ENCODE measurements at places on chromosomes 7 and 10.

DNA sequence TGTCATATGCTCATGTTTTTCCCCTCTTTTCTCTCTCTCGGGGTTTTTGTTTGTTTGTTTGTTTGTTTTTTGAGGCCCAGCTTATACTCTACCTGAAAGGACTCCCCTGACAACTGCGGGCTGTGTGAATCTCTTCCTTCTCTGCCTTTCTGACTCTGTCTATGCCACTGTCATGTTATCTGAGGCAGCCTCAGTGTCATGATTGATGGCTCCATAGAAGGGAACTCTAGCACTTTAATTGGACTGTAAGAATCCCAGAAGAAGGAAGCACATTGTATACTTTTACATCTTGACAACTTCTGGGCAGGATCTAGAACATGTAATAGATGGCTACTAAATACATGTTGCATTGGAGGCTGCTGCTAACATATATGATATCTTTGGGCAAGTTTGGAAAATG lies 25.4 kb downstream of the AKR1B15 start:
- no peak for DNase-seq

DNA sequence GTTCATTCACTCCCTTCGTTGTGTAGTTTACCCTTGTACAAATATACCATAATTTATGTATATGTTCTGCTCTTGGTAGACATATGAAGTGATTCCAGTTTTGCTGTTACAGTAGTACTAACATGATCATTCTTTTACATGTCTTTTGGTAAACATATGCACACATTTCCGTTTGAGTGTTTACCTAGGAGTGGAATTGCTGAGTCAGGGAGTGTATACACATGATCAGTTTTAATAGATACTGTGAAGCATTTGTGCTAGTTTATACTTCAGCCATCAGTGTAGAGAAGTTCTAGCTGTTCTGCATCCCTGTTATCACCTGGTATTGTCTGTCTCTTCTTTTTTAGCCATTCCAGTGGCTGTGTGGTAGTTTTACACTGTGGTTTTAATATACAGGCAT lies 34.5 kb upstream of the CYP26C1 start:
- DNase-seq: no peak

DNA sequence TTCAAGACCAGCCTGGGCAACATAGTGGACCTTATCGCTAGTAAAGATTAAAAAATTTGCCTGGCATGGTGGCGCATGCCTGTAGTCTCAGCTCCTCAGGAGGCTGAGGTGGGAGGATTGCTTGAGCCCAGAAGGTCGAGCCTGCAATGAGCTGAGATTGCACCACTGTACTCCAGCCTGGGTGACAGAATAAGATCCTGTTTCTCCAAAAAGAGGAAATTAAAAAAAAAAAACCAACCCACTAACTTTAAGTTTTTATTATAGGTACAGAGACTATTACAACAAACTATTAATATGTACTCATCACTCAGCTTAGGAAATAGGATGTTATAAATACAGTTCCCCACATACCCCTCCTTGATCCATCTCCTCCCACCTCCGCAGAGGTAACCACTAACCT lies 30.2 kb downstream of the DHTKD1 start:
- no peak for DNase-seq

DNA sequence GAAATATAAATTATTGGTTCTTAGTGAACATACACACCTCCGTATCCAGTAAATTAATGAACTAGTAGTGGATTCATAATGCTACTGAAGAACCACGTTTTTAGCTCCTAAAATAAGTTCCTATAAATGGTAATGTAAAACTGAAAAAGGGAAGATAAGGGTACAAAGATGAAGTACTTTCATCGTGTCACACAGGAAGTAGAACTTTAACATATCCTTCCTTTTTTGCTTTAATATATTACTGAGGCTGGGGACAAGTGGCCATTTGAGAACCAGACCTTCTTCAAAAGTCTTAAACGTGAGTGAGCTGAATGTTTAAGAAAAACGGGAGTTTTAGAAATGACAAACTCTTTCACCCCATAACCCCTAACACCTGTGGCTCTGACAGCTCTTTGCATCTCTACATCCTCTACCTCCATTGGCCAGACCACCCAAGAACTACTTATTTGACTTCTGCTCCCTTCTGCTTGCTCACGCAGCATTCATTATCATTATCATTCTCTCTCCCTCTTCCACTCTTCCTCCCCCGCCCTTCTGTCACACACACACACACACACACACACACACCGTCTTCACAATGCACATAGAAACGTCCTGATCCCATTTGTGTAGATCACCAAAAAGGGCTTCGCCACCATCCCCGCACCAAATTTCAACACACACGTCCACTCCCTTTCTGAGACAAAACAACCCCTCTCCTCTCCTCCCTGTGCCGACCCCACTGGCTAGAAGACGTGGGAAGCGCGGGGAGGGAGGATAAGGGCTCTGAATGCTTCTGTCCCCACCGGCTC lies 677 bp downstream of the SKAP2 start:
- peak; percentile 2 for DNase-seq

DNA sequence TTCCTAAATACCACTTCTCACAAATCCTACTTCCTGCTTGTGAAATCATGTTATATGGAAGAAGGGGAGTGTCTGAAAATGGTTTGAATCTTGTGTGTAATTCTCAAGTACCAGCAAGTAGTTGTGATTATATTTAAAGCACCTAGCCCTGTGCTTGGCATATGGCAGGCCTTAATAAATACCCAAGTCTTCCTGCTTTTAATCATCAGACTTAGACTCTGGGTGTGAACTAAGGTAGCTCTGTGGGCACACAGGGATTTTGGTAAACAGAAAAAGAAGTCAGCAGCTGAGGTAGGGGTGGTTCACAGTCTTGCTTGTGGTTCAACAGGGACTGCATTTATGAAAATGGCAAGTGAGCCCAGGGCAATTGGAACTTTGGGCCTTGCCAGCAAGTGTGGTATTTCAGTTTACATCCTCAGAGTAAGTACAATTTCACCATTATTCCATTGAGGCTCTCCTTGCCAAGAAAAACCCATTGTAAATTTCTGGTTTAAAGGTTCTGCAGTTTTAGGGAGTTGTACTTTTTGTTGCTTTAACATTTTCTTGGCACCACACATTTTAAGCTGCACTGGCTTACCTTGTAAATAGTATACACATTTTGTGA lies 215.5 kb downstream of the AUTS2 start:
- no peak for DNase-seq

- peak; percentile 11 for DNase-seq
These were observed 56.1 kb upstream of the PDLIM1 start for GRCh38 chr10:95346715-95347401.

DNA sequence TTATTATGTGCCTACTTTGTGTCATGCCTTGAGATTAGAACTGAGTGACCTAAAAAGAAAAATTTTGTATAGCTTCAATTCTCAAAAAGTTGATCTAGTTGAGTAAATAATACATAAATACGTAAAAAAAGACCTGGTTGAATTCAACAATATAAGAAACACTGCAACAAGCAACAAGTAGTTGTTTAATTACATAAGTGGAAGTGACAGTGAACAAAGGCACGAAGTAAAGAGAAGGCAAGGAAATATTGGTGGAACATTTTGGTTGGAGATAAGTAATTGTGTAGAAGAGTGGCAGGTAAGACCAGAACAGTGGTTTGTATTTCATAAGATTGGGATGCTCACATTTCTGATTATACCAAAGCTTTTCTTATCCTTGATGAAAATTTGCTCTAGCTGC lies 8.2 kb upstream of the MYPN start:
- no peak for DNase-seq

DNA sequence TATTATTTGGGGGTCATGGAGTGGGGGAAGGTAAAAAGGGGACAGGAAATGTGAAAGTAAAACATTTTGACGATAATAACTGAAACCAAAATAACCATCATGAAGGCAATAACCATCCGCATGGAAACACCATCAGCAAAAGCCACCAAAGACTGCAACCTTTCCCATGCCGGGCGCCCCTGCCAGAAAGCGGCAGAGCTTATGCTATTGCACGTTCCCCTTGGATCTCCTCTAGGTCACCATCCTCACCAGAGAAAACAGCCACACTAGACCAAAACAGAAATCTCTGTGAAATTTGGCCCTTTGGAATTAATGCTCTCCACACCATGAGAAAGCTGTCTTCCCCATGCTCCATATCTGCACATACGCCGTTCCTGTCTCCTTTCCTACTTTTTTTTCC lies 31.1 kb downstream of the DRGX start:
- no peak for DNase-seq

- peak; percentile 91 for DNase-seq
These were observed 784.0 kb downstream of the SUGCT start for GRCh38 chr7:40918701-40919271.

GRCh38 chr10:5252177-5253037 lies 55.8 kb downstream of the AKR1C4 start:
- DNase-seq: no peak

DNA sequence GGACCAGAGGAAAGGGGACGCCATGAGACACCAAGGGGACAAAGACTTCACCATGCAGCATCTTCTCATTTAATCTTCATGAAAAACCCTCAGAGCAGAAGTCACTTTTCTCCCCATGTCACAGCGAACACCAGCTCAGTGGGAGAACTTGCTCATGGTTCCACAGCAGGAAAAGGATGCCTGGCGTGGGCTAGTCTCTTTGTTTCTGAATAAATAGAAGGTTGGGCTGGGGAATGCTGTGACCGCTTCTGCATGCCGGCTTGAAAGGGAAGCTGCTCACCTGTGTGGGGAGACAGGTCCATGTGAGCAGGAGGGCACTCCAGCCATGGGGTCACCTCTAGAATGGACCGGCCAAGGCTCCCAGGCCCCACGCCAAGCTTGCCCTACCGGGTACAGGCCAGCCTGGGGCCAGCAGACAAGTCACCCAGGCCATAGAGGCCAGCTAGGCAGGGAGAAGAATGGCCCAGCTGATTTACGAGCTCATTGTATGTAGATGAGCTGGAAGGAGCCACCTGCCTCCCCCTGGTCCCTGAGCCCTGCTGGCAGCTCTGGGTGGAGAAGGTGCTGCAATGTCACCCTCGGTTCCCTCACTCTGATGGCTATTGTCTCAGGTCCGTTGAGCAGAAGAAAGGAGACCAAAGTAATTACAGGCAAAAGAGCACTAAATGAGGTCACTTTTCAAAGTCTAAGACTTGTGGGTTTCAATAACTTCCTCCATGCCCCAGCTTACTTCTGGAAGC lies 82.0 kb upstream of the PDZD8 start:
- no peak for DNase-seq

GRCh38 chr10:93596539-93596938 lies 4.5 kb downstream of the RBP4 start:
- no peak for DNase-seq

GRCh38 chr10:113497198-113497597 lies 55.7 kb upstream of the HABP2 start:
- DNase-seq: no peak

- peak; percentile 60 for DNase-seq
These were observed 2.8 kb downstream of the TET1 start for GRCh38 chr10:68562661-68563570.

DNA sequence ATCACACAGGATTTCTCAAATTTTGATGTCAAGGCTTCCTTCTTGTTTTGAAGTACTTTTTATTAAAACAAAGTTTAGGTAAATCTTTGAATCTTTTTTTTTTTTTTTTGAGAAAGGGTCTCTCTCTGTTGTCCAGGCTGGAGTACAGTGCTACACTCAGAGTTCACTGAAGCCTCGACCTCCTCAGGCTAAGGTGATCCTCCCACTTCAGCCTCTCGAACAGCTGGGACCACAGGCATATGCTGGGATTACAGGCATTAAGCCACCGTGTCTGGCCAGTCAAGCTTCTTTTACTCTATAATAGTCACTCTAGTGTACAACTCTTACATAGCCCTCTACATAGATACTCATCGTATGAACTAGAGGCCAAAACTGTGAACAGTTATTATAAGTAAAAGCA lies 3.4 kb downstream of the RUFY2 start:
- no peak for DNase-seq

All from fibroblast of skin of scalp (primary cell).